NCI-H1092 (cell line): ENCODE measurements at places on chromosomes 2 and 18.

GRCh38 chr2:71891719-71892422 is 255.8 kb downstream of the CYP26B1 start:
- DNase-seq, result no peak

DNA sequence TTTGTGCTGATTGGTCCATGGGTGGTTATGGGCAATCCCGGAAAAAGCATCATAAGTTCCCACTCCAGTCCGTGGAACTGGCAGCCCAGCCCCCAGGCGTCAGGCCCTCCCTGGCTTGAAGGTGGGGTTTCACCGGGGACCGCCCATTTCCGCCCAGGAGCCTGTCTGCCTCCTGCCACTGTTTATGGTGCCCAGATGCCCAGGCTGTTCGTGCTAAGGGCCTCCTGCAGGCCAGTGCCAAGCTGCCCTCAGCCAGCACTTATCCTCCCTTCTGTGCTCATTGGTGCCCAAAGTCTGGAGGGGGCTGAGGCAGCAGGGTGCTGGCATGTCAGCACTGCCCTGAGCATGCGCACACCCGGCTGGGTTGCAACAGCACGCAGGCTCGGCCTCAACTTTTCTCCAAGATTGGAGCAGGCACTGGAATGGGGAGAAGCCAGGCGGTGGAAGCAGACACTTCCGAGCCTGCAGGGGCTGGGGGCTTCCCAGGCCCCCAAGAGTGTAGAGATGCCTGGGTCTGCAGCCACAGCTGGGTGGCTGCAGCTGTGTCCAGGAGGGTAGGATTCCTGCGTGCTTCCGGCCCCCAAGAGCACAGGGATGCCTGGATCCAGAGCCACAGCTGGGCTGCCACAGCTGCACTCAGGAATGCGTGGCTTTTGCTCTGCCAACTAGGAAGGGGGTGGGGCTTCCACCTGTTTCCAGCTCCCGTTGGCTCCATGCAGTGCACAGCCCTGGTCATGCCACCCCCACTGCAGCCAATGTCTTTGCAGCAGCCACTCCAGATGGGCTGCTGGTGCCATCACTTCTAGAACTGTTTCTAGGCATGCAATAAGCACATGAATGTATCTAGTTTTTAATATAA is 74.0 kb downstream of the AGPS start:
- DNase-seq, result no peak

GRCh38 chr18:10403708-10404107 is 50.7 kb upstream of the APCDD1 start:
- no peak for DNase-seq

GRCh38 chr2:177689623-177690022 is 297.1 kb downstream of the AGPS start:
- no peak for DNase-seq

DNA sequence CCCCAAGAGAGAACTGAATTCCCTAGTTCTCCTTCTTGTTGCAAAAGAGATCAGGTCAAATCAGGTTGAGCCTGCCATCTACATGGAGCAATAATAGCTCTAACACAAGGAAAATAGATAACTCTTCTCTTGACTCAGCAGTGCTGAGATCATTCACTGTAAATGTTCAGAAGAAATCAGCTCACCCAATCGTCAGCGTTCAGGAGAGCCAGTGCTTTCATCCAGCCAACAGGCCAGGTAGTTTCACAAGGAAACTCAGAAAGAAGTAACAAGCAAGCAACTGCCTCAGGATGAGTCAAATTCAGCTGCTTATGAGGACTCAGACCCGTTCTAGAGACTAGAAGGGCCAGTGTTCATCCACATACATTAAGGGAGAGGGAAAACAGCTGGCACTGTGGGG is 5.9 kb downstream of the LMAN2L start:
- no peak for DNase-seq

DNA sequence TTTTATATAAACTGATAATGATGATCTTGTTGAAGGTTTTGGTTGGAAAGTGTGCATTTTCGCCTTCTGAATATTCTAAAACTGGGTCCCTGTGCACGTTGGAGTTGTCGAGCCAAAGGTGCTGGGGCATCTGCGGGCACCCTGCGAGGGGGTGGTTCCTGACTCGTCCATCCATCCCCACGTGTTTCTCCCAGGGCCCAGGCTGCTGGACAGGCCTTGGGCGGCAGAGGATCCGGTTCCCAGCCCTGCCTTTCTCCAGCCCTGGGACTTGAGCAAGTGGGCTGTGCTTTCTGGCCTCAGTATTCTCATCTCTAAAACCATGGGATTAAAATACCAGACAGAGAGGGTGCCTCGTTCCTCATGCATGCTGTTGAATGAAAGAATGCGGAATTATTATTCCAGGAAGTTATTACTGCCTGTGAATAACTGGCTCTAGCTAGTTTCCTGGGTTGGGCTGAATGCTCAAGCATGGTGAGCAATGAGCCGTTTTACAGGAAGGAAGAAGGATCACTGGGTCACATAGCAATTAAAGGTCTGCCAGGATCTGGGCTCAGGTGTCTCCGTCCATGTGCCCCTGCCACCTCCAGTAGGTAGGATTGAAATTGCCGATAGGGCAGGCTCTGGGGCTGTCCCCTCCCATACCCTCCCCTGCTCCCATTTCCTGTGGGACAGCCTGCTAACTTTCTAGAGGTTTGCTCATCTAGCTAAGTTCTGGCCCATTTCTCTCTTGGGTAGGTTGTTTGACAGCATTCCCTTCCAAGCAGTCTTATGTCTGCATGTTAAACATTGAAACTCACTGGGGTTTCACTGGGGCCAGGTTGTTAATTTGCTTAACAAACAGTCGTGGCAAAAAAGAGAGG is 77.2 kb upstream of the HS6ST1 start:
- no peak for DNase-seq

GRCh38 chr2:149422991-149423338 is 92.6 kb downstream of the LYPD6 start:
- DNase-seq, result no peak

- DNase-seq, result no peak
Measured at GRCh38 chr2:84938194-84938879, 32.6 kb upstream of the KCMF1 start.

GRCh38 chr18:80033181-80034067 is 810 bp upstream of the RBFA start:
- DNase-seq, result no peak

GRCh38 chr2:68190991-68191731 is 33.5 kb downstream of the PNO1 start:
- no peak for DNase-seq

DNA sequence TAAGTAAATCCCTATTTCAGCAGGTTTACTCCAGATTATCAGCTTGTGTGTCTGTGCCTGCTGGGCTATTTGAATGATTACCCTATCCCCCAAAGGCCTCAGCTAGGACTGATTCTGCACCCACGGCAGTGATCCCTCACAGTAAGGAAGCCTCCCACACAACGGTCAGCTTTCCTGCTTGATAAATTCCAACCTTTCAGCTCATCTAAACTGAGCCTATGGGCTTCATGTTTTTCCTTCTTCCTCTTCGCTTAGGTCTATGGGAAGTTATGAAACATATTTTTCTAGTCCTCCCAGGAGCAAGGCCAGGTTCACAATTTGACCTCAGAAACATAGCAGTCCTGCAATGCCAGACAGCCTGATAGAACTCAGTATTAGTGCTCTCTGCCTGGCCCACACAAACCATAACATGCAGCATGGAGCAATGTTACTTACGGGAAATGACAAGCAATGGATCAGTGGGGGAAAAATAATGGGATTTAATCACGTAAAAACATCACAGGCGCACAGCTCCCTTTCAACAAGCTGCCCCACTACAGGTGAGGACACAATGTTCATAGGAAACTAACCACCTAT is 170.9 kb downstream of the ZNF521 start:
- DNase-seq, result no peak

GRCh38 chr18:23503963-23504344 is 643 bp downstream of the RMC1 start:
- DNase-seq, result no peak

DNA sequence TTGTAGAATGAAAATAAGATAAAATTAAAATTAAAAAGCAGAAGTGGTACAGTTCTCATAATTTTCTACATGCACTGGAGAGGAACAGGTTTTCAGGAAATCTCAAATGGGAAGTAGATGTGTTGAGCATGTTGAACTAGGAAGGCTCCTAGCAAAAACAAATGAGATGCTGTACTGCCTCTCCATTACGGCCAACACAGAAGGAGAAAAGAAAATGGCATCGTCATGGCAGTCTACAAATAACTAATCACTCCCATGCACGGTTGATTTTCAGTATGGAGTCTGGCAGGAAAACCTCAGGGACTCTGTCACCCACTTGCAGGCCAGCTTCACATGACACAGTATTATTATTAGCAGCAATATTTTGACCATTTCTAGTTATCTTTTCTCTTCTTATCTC is 278.7 kb downstream of the NRXN1 start:
- no peak for DNase-seq

DNA sequence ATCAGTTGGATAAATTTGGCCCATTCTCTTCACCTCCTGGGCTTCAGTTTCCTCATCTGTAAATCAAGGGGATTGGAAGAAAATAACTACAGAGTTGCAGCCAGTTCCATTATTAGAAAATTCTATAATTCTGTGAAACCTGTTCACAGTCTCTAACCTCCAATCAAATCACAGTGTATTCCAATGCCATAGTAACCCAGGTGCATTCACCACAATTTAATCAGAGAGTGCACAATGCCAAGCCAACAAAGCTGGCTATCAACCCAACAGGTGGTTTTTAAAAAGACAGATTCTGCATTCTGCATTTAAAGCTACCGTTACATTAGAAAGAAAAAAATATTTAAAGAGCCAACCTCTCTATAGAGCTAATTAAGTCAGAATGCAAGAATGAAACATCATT is 308.6 kb downstream of the RNF144A start:
- DNase-seq, result no peak

- DNase-seq, result no peak
Measured at GRCh38 chr2:106039634-106040315, 154.3 kb downstream of the UXS1 start.

- no peak for DNase-seq
Measured at GRCh38 chr2:42795841-42796301, 3.5 kb upstream of the HAAO start.

DNA sequence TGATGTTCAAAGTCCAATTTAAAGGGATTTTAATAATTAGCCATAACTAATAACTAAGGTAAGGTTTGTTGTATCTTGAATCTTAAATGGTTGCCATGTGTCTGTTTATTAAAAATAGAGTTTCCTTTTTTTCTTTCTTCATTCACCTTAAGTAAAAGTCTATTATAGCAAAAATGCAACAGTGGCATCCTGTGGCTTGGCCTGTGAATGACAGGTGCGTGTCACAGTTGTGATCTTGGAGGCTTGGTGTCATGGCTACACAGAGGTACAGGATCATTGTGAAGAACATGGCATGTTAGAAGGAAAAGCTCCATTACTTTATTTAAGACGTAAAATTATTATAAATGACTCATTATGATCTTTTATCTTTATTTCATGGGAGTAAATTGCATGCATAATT is 246.1 kb downstream of the BCL2 start:
- DNase-seq, result no peak

DNA sequence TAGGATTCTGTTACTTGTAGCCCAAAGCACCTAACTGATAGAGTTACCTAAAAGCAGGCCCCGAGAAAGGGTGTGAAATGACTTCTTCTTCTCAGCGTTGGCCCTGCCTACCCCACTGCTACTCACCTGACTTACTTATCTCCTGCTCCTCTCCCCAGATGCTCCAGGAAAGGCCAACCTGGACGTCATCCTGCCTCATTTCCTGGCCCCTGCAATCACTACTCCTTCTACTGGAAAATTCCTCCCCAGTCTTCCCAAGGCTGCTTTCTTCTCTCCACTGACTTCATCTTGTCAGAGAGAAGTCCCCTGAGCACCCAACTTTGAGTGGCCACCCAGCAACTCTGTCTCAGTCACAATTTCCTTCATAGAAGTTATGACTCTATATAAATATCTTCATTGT is 63.4 kb upstream of the KLF7 start:
- DNase-seq, result no peak

GRCh38 chr2:100321866-100322820 is at the start of gene LONRF2:
TSS of gene LONRF2 (minus strand) at chr2:100322501. CDS start at chr2:100322093, 408 bp downstream.
- DNase-seq, result peak; percentile 68

DNA sequence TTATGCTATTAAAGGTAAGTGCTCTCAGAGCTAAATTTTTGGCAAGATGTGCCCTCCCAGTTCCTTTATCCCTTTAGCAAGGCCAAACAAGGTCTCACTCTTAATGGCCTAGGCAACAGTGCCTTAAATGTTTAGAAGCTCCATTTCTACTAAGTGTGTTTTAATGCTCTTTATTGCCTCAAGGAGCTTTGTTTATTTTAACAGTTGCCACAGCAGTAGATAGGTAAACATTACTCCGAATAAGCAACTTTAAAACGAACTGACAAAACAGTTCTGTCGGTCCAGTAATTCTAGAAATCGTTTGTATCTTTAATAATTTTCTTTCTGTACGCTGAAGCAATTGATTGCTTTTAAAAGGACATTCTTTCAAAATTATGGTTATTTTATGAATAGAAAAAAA is 74.5 kb downstream of the PIEZO2 start:
- peak; percentile 48 for DNase-seq

DNA sequence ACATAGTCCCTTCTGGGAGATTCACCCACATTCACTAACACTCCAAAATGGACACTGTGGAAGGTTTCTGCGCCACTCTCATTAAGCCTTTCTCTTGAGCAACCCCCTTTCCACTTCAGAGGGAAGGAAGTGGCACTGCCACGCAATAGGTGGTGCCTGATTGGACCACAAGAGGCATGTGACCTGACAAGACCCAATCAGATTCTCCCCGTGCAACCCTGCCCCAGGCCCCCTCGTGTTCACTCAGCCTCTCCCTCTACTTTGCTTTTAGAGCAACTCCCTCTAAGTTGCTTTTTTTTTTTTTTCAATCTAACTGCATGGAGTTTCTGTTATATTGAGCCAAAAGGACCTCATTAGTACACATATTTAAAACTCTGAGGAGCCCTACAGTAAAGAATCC is 158.0 kb downstream of the EN1 start:
- DNase-seq, result no peak

DNA sequence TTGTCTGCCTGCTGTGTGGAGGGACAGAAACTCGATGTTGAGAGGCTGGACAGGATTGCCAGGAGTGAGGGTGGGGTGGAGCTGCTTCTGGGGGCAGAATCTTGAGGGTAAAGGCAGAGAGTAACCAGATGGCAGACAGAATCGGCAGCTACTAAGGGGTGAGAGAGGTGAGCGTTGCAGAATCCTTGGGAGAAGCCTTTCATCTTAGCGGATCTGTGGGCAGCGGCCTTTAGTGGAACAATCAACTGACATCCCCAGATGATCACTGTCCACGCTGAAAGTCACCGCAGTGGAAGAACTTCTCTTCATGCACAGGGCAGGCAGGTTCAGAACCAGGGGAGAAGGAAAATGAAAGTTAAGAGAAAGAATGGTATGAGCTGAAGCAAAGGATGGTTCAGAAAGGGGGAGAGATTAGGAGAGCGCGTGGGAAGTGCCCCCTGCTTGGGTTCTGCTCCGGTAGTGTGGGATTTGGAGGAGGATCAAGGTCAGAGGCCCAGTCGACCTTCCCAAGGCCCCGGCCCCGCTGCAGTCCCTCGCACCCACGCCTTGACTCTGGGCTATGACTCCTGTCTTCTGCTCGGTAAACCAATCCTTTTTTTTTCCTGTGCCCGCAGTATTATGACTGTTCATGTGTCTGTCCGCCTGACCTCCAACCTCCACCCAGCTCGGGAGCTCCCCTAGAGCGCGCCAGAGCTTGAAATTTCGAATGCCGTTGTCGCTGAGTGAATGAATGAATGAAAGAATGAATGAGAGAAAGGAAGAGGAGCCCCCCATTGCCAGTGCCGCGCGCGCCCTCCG is 584 bp downstream of the BOLA3 start:
- no peak for DNase-seq
